GM13976 (cell line): ENCODE measurements at places on chromosomes 5 and 9.
A peak's percentile ranks its signal among the peaks of the same experiment; 100 is the strongest.

- no peak for DNase-seq
Measured at GRCh38 chr5:79974886-79975285, 16.2 kb downstream of the MTX3 start.

DNA sequence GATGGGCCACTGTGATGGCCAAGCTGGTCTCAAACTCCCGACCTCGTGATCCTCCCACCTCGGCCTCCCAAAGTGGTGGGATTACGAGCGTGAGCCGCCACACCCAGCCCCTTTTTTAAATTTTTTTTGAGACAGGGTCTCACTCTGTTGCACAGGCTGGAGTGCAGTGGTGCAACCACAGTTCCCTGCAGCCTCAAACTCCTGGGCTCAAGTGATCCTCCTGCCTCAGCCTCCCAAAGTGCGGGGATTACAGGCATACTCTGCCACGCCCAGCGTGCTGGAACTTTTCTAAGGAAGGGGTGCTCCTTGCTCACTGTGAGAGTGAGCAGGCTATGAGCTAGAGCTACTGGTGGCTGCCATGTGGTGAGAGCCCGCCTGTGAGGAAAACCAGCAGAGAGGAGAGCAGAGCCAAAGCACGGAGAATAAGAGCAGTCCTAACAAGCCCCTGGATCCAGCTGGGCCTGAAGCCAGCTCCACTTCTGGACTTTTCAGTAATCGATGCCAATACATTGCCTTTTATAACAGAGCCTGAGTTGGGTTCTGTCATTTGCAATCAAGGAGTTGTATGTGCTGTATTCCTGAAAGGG lies 75.5 kb upstream of the UNC5A start:
- no peak for DNase-seq

DNA sequence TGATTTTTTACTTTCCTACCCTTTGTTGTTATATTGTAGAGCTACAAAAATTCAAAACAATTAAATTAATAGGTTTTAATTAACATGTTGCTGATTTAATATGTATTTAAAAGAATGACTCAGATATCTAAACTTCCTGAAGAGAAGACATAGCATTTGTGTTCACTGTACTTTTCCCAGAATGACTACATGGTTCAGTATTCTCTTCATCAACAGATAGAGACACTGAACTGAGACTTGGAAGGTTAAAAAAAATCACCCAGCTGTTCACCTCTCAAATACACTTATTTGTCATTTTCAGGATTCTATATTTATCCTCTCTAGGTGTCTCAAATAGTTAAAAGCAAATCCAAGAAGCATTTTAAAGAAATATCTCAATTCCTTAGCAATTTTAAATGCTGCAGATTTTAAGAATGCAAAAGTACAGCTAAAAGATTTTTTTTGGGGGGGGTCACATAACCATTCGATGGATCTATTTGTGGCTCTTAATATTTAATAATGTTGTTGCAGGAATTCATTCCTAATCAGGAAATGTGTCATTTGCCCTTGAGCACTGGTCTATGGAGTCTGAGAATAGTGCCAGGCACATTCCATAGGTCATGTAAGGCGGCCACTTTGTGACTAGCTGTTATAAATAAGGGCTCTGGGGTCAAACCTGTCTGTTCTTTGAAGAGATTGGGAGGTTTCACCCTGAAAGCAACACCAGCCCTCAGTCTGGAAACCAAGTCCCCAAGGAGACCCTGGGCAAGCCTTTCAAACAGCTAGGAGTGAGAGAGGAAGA lies 463.1 kb downstream of the NR2F1-AS1 start:
- DNase-seq: no peak

DNA sequence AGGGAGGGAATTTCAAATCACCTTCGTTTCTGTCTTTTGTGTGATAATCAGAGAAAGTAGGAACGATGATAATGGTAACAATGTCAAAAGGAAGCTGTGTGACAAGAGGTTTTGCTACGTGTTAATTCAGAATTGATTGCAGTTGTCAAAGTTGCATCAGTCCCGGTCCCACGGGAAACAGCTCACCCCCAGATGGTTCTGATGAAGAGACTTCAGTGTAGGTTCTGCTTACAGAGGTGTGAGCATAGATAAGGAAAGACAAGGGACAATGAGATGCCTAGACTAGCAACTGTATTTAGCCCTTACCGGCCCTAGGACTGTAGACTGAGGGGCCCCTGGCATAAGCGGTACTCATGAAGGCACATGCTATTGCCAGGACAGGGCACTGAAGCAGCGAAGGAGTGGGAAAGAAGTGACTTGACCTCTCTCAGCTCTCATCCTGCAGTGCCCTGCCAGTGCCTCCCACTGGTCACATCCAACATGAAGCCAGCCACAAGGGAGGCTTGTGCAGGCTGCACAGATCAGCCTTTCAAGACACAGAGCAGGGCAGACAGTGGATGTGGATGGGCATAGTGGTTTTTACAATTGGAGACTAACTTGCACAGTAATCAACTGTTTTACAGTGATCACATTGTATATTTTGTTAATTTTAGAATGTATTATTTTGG lies 21.1 kb downstream of the PDE8B start:
- DNase-seq: no peak

- DNase-seq: no peak
Measured at GRCh38 chr9:132745756-132746709, 75.8 kb downstream of the GTF3C4 start.

DNA sequence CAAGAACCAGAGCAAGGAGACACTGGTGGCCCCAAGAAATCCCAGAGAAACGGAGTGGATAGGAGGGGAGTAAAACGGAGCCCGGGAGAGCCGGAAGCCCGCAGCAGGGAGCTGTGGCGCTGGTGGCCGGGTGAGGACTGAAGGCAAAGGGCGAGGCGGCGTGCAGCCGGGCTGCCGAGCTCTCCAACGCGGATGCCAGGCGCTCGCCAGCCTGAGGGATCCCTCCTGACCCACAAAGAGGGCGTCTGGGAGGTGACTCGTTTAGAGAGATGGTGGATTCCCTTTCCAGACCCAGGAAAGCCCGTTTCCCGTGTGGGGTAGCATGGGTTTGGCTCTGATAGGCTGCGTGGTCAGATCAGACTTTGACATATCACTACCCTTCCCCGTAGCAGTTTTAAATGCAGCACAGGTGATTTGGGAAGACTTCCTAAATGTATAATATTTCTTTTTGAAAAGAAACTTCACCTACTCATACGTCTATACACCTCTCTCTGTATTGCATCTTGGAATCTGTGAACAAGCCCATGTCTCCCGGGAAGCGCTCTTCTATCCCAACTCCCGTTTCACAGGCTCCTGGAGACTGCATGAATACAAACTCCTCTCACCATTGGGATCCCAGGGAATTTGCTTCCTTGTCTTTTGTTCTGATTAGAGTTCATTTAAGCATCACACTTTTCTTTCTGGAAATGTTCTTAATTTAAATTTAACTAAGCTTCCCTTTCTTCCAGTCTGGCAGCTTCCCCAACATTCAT lies 158.1 kb downstream of the C9orf152 start:
- DNase-seq: peak; percentile 37

- no peak for DNase-seq
Measured at GRCh38 chr9:137157618-137158415, 12.0 kb downstream of the LRRC26 start.

DNA sequence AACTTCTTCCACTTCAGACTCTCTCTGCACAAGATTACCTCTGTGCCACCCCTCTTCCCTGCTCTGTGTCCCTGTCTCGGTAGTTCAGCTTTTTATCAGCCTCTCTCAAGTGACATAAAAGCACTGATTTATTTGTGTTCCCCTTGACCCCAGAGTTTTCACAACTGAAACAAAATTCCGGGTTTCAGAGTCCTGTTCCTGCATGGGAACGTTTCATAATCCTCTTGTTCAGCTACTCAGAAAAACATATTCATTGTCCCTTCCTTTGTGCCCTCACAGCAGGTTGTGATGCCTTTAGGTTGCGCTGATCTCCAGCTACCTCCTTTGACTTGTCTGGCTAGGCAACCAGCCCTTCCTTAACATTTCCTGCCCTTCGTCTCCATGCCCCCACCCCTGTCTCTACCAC lies 13.7 kb upstream of the ITGA1 start:
- no peak for DNase-seq

DNA sequence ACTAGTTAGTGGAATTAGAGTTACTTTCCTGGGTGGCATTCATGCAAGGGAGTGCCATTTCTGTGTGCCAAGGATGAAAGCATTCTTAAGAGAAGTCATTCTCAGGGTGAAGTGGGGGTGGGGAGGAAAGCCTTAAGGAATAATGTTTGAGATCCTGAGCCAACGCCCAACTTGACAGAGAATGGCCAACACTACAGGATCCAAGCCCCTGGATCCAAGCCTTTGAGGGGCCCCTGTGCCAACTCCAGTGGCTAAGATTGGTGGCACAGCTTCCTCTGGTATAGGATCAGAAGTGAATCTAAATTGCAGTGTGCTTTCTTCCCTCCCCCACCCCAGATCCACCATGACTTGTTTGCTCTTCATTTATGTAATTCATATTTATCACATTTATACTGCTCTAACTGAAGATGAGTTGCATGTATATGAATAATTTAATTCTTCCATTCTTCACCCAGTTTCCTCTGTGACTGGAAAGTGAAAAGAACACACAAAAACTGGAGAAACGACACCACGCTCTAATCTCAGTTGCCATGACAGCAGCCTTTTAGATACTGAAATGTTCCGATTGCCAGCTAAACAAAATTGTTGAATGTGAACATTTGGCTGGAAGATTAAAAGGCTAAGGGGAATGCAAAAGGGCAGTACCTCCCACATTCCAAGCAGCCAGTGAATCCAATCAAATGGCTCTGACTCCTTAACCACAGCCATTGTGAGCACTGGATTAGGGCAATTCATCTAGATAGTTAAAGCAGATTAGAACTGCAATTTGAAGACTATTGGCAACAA lies 4.5 kb downstream of the ZNF608 start:
- DNase-seq: no peak

- DNase-seq: peak; percentile 54
Measured at GRCh38 chr5:93596676-93597490, 13.9 kb downstream of the NR2F1 start.

GRCh38 chr9:125953314-125954019 lies 206.3 kb downstream of the PBX3 start:
- DNase-seq: no peak
